ENCODE measurements at places on chromosomes 2 and 18.
A peak's percentile ranks its signal among the peaks of the same experiment; 100 is the strongest.

- no peak for DNase-seq
Measured at GRCh38 chr18:48134609-48135008, 204.2 kb upstream of the SMAD2 start.

DNA sequence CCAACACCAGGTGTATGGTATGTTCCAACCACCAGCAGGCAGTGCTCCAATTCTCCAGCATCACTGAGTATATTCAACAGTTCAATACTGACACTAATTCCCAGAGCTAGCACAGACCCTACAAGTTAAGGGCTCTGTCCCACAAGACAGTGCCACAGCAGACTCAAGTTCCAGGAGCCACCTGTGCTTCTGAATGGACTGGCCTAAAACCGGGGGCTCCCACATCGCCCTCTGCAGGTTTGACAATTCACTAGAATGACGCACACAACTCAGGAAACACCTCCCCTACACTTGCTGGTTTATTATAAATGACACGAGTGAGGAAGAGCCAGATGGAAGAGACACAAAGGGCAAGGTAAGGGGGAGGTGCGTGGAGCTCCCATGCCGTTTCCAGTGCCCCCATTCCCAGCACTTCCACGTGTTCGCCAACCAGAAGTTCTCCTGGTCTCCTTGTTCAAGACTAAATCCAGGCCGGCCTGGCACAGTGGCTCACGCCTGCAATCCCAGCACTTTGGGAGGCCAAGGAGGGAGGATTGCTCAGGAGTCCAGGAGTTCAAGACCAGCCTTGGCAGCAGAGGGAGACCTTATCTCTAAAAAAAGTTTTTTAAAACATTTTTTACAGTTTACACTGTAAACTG is 12.2 kb upstream of the ATP6V1B1 start:
- no peak for DNase-seq

- no peak for DNase-seq
Measured at GRCh38 chr2:118988706-118989105, 46.7 kb downstream of the MARCO start.

- DNase-seq, result peak; percentile 50
Measured at GRCh38 chr2:207836521-207837133, 66.9 kb upstream of the FZD5 start.

GRCh38 chr2:203937788-203938187 is 1.2 kb downstream of the ICOS start:
- DNase-seq, result no peak

All from right hindlimb (tissue), 1 donor.